ENCODE measurements at places on chromosomes 12 and 14.
A peak's percentile ranks its signal among the peaks of the same experiment; 100 is the strongest.

- DNase-seq, result no peak
These were observed 14.4 kb downstream of the SNX6 start for GRCh38 chr14:34615507-34615906.

- DNase-seq, result no peak
These were observed 2.4 kb upstream of the LYZ start for GRCh38 chr12:69345742-69346141.

GRCh38 chr14:53710615-53711014 lies 246.0 kb downstream of the BMP4 start:
- DNase-seq, result no peak

- DNase-seq, result no peak
These were observed 88.2 kb upstream of the PAWR start for GRCh38 chr12:79778802-79779448.

GRCh38 chr12:6146951-6147350 lies 22.5 kb upstream of the VWF start:
- DNase-seq, result no peak

DNA sequence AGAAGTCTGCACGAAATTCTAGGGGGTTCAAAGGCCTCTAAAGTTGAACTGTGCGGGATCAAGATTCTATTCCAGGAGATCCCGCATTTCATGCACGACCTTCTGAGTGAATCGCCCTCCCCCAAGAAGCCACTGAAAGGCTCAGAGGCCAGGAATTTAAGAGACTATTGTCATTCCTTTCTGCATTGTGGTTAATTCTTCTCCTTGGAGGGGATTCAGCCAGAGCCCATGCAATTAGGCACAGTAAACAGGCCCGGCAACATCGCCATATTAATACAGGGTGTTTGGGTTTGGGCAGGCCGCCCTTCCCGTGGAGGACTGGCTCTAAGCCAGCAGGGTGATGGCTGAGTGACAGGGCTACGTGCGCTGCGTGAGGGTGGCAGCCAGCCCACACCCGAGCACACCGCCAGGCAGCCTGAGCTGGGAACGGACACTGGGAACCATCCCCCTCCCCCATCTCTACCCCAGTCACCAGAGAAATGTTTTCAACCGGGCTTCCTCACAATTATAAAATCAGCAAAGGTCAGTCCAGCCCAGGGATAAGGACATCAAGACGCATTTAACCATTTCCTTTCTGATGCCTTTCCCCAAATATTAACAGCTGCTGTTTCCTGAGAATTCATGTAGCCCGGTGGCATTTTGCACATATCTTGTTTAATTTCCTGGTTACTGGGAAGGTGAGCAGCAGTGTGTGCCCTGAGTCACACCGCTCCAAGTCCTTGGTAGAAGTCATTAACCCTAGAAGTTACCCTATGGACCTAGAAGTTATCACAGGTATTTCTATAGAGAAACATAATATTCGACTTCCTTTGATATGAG lies 12.5 kb downstream of the EGLN3 start:
- DNase-seq, result peak; percentile 72

DNA sequence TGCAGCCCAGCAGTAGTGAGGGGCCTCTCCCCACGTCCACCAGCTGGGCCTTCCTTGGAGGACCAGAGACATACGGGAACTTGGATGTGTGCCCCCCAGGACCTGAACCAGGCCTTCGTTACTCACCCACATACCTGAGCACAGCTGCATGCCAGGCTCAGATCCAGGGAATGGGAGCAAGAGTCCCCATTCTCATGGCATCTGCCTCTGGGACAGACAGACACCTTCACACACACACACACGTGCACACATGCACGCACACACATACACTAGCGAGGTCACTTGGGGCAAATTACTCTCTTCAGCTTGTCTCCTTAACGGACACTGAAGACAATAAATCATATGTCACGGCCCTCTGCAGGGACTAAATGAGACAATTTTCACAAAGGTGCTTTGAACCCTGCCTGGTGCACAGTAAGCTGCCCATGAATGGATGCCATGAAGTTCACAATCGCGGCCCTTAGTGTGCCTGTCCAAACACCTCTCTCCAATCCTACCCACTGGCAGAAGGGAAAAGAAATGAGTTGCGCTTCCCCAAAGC lies 5.7 kb downstream of the SCARB1 start:
- DNase-seq, result no peak

GRCh38 chr12:82708061-82708879 lies 21.6 kb downstream of the TMTC2 start:
- DNase-seq, result peak; percentile 51

GRCh38 chr12:43222796-43223195 lies 329.2 kb downstream of the ADAMTS20 start:
- DNase-seq, result no peak

- DNase-seq, result no peak
These were observed 28.2 kb downstream of the FOXN3 start for GRCh38 chr14:89388853-89389252.

DNA sequence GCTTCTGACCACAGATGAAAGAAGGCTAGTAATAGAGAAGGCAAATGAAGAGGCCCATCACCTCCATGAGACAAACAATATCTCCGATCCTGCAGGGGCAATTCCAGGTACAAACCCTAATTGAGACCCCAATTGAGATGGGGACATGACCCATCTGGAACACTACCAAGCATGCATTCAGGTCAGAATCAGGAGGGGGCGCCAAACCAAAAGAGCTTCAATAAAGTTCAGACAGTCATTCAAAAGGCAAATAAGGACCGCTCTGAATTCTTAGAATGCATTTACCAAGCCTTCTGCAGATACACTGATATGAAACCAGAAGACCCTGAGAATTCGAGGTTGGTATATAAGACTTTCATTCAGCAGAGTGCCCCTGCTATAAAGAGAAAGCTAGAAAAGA lies 10.2 kb upstream of the EDDM3B start:
- peak; percentile 45 for DNase-seq

GRCh38 chr14:22264759-22265158 lies 324.3 kb downstream of the DAD1 start:
- no peak for DNase-seq

Measured in H7 (cell line).